Thoracic aorta (tissue), 2 donors: ENCODE measurements at places on chromosomes 1 and 21.
A peak's percentile ranks its signal among the peaks of the same experiment; 100 is the strongest.

DNA sequence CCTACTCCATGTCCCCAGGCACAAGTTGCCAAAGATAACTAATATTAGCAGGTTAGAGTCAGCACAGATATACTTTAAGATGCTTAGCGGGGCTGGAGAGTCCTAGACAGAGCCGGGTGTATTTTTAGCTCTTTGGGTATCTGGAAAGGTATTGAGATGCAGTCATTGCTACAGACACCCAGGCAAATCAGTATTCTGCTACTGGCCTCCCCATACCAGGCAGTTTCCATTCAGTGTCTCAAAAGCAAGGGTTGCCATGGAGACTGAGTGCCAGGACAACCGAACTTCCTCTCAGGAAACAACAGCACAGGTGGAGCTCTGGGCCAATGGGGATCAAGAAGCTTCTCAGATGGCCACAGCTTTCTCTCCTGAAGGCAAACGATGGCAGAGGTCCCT is 45.3 kb downstream of the KCNC4 start:
- H3K27me3 ChIP-seq, result no peaks in the 10 kb centered on the region
- no peak overlapping the region for H3K4me3 ChIP-seq
- no peaks in the 10 kb centered on the region for H3K36me3 ChIP-seq
- no peak for DNase-seq
- no peaks in the 10 kb centered on the region for H3K4me1 ChIP-seq
- H3K27ac ChIP-seq, result no peak overlapping the region

DNA sequence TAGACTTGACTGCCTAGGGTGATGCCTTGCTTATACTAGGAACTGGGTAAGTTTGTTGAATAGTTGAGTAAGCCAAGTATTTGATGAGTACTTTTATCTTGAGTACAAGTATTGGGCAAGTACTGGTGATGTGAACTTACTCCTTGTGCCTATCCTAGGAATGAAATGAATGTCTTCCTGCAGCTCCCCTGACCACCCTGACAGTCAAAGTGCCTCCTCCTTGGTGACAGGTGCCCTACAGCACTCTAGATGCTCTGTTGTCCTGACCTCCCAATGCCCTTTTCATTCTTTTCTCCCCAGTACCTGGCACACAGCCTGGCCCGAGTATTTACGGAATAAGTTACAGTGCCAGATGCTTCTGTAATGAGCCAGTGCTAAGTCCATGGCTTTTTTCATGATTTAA is 25.5 kb downstream of the PCSK9 start:
- peaks cover 18% of the 10 kb centered on the region for H3K36me3 ChIP-seq
- H3K27ac ChIP-seq, result peak overlapping the region; percentile 44
- H3K27me3 ChIP-seq, result no peaks in the 10 kb centered on the region
- no peak for DNase-seq

GRCh38 chr21:29430576-29430975 is 131.9 kb downstream of the BACH1 start:
- no peak overlapping the region for H3K27ac ChIP-seq
- no peak for DNase-seq
- H3K4me3 ChIP-seq, result no peak overlapping the region
- no peaks in the 10 kb centered on the region for H3K27me3 ChIP-seq
- no peaks in the 10 kb centered on the region for H3K4me1 ChIP-seq

DNA sequence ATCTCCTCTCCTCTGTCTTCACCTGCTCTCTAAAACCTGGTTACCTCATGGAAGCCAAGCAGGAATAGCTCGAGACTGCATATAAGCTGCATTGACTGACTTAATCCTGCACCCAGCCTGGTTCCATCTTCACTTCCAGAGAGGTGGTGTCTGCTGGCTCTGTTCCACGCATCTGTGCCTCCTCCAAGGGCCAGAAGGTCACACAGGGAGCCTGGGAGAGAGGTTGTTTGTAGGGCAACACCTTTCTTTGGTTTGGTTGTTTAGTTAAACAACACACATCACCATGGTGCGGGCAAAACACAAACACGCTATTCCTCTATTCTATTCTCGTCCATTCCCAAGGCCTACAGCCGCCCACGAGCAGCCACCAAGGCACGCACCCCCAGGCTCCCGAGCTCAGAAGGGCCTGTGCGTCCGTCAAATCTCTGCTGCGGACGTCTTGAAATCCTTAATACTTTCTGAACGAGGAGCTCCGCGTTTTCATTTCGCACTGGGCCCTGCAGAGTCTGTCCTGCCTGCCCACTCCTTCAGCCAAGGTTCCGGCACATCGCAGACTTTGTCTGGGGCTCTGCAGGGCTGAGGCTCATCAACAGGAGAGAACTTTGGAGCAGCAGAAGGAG is 116.2 kb downstream of the RIPK4 start:
- DNase-seq, result no peak
- no peak overlapping the region for H3K27ac ChIP-seq
- H3K36me3 ChIP-seq, result no peaks in the 10 kb centered on the region
- no peaks in the 10 kb centered on the region for H3K27me3 ChIP-seq
- peaks cover 35% of the 10 kb centered on the region for H3K4me1 ChIP-seq

DNA sequence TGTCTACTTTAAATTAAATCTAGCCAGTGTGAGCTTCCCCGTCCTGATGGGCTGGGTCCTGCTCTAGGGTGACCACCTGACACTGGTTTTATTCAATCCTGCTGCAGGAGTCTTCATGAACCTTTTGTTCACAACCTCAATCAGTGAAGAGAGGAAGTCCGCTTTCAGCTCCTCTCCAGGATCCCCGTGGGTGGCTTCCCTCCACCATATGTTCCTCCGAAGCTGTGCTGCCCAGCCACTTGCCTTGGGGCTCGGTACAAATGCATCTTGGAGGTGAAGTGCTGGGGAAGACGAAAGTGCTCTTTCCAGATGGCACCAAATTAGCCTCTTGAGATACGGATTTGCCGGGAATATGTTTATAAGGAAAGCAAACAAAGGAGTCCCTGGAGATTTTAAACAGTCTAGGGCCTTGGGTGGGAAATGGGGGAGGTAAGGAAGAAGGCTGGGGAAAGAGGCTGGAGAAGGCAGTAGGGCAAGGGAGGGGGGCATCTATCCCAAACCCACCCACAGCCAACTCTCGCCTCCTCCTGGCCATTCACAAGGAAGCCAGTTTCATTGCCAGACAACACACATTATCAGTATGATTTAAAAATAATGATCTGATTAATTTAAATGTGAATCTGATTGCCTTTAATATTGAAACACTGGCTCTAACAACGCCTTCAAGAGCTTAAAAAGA is 430.8 kb downstream of the DISC1 start:
- H3K4me3 ChIP-seq, result no peak overlapping the region
- no peaks in the 10 kb centered on the region for H3K27me3 ChIP-seq
- H3K4me1 ChIP-seq, result no peaks in the 10 kb centered on the region
- no peaks in the 10 kb centered on the region for H3K36me3 ChIP-seq
- no peak for DNase-seq

GRCh38 chr1:154627257-154628120 is 19.5 kb upstream of the ADAR start:
- H3K4me3 ChIP-seq, result peak overlapping the region; percentile 85
- DNase-seq, result peak; percentile 73
- no peaks in the 10 kb centered on the region for H3K27me3 ChIP-seq
- peak overlapping the region; percentile 96 for H3K27ac ChIP-seq
- peaks cover 23% of the 10 kb centered on the region for H3K4me1 ChIP-seq
- no peaks in the 10 kb centered on the region for H3K36me3 ChIP-seq

DNA sequence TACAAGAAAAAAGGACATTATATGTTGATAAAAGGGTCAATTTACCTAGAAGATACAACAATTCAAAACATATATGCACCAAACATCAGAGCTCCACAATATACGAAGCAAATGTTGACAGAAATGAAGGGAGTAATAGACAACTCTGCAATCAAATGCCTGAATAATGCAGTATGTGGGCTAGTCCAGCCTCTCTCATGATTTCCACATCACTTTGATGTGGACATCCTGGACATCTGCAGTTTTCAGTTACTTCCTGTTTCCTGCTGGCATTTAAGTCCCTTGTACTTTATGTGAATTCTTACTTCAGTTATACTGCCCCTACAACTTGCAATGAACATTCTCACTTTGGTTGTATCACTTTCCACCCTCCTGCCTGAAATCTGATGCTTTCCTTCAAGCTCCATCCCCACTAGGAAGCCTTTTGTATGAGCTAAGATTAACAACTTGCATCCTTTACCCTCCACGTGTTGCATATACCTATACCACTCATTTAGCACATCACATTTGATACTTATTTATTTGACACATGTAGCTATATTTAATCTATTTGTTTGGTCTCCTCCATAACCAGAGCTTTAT is 36.7 kb downstream of the DISC1 start:
- H3K27ac ChIP-seq, result no peak overlapping the region
- H3K4me1 ChIP-seq, result no peaks in the 10 kb centered on the region
- no peak for DNase-seq
- H3K27me3 ChIP-seq, result no peaks in the 10 kb centered on the region
- no peaks in the 10 kb centered on the region for H3K36me3 ChIP-seq

DNA sequence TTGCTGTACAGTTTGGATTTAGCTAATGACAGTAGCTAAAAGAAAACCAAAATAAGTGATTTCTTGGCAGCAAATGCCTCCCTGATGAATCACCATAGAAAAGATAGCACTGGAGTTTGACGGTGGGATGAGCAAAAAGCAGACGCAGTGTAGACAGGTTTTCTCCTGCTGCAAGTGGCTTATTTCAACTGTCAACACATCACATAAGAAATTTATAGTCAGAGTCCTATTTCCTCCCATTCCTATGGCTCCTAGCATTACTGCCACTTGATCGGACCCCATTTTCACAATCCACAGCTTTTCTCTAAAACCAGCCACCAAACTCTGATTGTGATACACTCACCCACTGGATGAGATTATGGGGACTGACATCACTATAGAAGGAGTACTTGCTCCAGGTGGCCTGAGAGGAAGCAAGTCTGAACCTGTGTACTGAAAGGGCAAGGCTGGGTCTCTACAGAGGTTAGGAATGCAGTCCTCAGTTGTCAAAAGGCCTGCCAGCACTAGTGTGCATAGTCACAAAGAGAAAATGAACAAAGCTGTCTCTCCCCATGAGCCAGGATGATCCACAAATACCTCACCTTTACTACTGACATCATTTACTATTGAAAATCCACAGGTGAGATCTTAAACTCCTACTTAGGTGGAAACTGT is 359.8 kb downstream of the LTN1 start:
- H3K4me3 ChIP-seq, result peak overlapping the region; percentile 0
- H3K27ac ChIP-seq, result peak overlapping the region; percentile 93
- DNase-seq, result no peak
- H3K4me1 ChIP-seq, result peaks cover 23% of the 10 kb centered on the region
- H3K27me3 ChIP-seq, result no peaks in the 10 kb centered on the region

- H3K27me3 ChIP-seq, result no peaks in the 10 kb centered on the region
- H3K4me3 ChIP-seq, result no peak overlapping the region
- H3K36me3 ChIP-seq, result no peaks in the 10 kb centered on the region
- no peak for DNase-seq
- no peaks in the 10 kb centered on the region for H3K4me1 ChIP-seq
- H3K27ac ChIP-seq, result no peak overlapping the region
These were observed 300.9 kb downstream of the BRINP3 start for GRCh38 chr1:190176776-190177175.

DNA sequence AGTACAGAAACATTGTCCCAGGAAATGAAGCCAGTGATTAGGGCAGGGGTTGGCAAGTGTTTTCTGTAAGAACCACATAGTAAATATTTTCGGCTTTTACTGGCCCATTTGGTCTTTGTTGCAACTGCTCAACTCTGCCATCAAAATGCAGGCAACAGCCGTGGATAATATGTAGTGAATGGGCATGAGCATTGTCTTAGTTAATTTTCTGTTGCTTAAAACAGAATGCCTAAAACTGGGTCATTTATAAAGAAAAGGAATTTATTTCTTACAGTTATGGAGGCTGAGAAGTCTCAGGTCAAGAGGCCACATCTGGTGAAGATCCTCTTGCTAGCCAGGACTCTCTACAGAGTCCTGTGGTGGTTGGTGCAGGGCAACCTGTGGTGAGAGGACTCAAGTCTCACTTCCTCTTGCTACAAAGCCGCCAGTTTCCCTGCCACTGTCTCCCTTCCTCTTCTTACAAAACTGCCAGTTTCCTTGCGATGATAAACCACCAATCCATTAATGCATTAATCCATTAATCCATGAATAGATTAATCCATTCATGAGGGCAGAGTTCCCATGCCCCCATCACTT is 166.4 kb downstream of the PSMG1 start:
- peaks cover 14% of the 10 kb centered on the region for H3K4me1 ChIP-seq
- H3K4me3 ChIP-seq, result no peak overlapping the region
- H3K36me3 ChIP-seq, result no peaks in the 10 kb centered on the region

DNA sequence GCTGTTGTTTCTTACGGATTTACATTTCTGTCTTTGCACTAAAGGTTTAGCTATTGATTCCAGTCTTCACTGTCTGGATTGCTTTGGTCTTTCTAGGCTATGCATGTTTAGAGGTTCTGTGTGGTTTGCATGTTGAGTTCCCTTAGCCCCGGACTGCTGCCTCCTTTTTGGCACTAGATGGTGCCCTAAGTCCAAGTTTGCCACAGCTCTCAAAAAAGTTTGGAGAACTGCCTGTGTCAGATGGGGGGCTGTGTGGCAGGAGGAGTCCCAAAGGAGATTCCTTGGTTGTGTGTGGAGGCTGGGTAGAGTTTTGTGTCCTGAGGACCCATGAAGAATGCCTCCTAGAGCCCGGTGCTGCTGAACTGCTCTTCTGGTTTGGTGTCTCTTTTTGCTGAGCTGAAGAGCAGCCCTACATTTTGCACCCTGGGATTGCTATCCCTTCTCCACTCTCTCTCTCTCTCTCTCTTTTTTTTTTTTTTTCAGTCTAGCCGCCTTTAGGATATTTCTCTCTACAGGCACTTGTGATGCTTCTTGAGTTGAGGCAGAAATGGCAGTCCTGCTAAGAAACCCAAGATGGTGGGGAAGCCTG is 74.4 kb downstream of the PTGS2 start:
- H3K4me3 ChIP-seq, result no peak overlapping the region
- no peaks in the 10 kb centered on the region for H3K36me3 ChIP-seq
- no peaks in the 10 kb centered on the region for H3K4me1 ChIP-seq
- H3K27me3 ChIP-seq, result no peaks in the 10 kb centered on the region

GRCh38 chr1:41822866-41823265 is 95.9 kb downstream of the HIVEP3 start:
- no peak overlapping the region for H3K27ac ChIP-seq
- H3K4me3 ChIP-seq, result no peak overlapping the region
- H3K36me3 ChIP-seq, result no peaks in the 10 kb centered on the region
- H3K4me1 ChIP-seq, result peaks cover 15% of the 10 kb centered on the region
- no peak for DNase-seq

DNA sequence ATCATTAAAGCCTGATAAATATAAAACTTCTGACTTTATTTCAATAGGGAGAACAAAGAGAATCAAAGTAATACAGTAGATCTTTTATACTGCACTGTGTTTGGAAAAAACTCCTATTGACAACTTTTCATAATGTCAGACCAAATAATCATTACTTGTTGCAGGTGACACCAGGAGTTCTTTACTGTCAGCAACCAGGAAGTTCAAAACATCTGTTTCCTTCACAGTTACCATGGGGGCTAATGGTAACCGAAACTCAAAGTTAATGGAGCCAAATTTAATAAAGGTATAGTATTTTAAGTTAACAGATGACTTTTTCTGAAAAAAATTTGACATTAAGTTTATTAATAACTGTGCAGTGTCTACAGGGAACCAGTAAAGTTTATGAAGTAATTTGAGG is 10.6 kb downstream of the EFCAB7 start:
- no peak for DNase-seq
- no peak overlapping the region for H3K27ac ChIP-seq
- no peak overlapping the region for H3K4me3 ChIP-seq
- no peaks in the 10 kb centered on the region for H3K4me1 ChIP-seq

- no peak overlapping the region for H3K27ac ChIP-seq
- H3K27me3 ChIP-seq, result no peaks in the 10 kb centered on the region
- no peak for DNase-seq
- H3K4me1 ChIP-seq, result peaks cover 7% of the 10 kb centered on the region
- no peaks in the 10 kb centered on the region for H3K36me3 ChIP-seq
These were observed 51.8 kb downstream of the PKN2 start for GRCh38 chr1:88735909-88736308.
